ENCODE measurements at places on chromosomes 16 and 17. TPM values are rescaled to one million over a fixed set of nuclear protein-coding genes. Genes with fewer than 3 reads are reported as not detected.

The AMDHD2 gene
- total RNA-seq, result 43.5 TPM

The BCO1 gene
- not detected for total RNA-seq

- no peak for DNase-seq
Measured at GRCh38 chr17:43998552-43998951, 5.9 kb upstream of the NAGS start.

GRCh38 chr17:7476494-7476893 is 2.9 kb downstream of the ZBTB4 start:
- no peak for DNase-seq

- DNase-seq, result no peak
Measured at GRCh38 chr17:32470405-32471167, 16.2 kb upstream of the CDK5R1 start.

All from thyroid gland (tissue), 4 donors.